ENCODE measurements at places on chromosomes 3 and 15.

DNA sequence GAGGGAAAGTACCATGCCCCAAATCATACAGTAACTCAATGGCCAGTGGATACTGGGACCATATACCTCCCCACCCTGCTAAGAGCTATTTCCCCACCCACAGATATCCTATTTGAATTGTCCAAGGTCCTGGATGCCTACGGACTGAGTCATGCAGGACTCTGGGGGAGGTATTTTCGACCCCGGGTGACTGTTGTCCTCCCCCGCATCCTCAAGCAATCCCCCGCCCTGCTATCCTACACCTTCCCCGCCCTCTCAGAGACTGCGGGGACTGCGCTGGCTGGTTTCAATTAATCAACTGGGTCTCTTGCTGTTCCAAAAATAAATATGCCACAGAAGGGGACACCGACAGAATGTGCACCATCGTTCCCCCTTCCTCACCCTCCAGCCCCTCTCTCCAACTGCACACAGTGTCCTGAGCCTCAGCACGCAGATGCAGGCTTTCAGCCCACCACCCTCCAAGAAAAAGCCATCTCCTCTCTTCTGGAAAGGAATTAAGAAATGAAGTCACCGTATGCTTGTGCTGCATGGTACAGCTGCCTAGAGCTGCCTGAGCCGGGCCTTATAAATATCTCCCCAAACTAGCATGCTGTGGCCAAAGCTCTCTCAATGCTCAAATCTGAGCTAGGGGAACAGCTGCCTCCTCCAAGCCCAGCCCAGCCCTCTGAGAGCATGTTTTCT lies 8.1 kb downstream of the CAV3 start:
- DNase-seq = no peak

GRCh38 chr15:69542028-69542427 lies 89.4 kb downstream of the RPLP1 start:
- DNase-seq = no peak

GRCh38 chr3:62567097-62568021 lies 194.0 kb upstream of the FEZF2 start:
- no peak for DNase-seq

- DNase-seq = no peak
These were observed 14.8 kb downstream of the HTR3C start for GRCh38 chr3:184067573-184068055.

DNA sequence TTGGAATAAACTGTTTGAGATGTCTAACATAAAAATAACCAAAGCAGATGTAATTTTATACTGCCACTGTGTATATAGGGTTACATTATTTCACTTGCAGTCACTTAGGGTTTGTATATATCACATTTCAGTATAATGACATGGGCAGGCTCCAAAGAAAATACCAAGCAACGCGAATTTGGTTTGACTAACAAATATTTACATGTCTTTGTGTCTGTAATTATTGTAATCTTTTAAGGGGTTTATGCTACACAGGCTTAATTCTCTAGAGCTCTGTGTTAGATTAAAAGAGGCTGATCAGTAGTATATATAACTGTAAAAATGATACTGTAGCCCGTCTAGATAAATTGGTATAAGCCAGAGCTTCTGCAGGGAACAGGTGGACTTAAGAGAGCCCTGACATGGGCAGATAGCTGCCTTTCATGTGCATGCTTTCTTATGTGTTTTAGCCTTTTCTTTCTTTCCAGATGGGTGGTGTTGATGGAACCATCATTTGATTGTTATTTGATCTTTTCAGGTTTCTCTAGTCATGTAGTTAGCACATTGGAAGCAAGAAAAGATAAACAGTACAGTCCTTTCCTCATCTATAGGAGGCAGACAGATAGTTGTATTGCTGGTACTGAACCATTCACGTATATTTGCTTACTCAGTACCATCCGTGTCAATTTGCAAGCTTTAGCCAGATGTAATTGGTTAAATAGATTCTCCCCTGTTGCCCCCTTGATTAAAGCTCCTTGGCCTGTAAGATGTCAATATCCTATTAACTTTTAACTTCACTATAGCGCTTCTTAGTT lies 86.1 kb downstream of the GALK2 start:
- no peak for DNase-seq

GRCh38 chr3:111609700-111610099 lies 14.6 kb upstream of the ZBED2 start:
- DNase-seq = no peak

GRCh38 chr15:36844534-36844998 lies 255.8 kb downstream of the MEIS2 start:
- DNase-seq = no peak

GRCh38 chr15:37112171-37112570 lies 11.8 kb upstream of the MEIS2 start:
- no peak for DNase-seq

DNA sequence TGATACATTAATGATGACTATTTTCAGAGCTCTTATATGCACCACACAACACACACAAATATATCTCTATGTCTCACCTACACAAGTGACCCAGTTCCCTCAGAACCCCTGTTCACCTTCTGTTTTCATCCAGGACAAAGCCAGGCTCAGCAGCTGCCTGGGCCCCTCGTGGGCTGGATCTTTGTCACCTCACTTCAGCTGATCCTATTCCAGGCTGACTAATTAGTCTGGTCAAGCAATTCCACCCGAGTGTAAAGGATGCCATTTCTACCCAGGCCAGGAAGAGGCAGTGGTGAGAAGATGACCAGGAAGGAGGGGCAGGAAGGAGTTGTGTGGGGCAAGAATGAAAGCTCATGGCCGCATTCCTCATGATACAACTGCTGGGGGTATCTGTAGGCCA lies 62.3 kb downstream of the DHX30 start:
- no peak for DNase-seq

DNA sequence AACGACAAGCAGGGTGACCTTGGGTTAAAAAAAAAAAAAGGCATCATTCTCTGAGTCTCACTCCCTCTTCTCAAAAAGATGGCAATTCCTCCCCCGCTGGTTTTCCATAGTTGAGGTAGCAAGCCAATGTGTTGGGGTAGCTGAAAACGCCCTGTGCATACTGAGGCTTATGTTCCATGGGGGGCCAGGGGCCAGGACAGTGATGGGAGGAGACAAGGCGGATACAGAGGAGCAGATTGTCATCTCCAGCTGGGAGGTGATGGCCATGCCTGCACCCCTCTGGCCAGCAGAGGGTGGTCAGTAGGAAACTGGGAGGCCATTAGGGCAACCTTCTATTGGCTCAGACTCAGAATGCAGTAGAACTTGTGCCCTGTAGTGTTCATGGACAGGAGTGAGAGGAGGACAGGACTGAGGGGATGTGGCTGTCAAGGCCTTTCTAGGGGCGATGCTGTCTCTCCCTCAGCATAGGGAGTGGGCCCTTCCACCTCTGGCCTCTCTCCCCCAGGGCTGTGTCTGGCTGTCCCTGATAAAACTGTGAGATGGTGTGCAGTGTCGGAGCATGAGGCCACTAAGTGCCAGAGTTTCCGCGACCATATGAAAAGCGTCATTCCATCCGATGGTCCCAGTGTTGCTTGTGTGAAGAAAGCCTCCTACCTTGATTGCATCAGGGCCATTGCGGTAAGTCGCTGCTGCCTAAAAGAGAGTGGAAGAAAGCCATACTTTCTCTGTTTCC lies 1.9 kb downstream of the TF start:
- no peak for DNase-seq

GRCh38 chr15:80662129-80662528 lies 33.0 kb upstream of the ABHD17C start:
- no peak for DNase-seq

DNA sequence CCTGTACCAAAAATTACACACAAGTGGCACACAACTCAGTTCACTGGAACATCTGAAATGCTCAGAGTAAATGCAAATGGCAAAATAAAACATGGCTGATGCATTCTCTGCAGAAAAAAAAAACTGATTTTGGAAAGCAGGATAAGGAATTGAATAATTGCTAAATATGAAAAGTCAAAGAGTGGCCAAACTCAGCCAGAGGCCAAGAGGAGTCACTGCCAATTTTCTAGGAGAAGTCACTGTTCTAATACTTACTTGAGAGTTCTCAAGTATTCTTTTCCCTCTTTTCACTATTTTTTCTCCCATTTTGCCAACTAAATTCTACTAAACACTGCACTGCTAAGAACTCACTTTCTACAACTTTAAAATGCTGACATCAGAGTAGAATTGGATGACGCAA lies 1018.6 kb downstream of the TUSC7 start:
- no peak for DNase-seq

DNA sequence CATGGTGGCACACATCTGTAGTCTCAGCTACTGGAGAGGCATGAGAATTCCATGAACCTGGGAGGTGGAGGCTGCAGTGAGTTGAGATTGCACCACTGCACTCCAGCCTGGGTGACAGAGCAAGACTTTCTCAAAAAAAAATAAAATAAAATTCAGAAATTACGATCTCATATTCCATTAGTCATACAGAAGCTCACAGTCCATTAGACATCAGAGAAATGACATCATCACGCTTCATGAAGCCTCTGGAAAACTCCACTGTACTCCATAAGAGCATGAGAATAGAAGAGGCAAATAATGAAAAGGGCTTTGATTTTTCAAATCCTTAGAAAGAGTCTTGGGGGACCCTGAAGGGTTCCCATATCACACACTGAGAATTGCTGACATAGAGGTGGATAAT lies 145.0 kb upstream of the MITF start:
- no peak for DNase-seq

DNA sequence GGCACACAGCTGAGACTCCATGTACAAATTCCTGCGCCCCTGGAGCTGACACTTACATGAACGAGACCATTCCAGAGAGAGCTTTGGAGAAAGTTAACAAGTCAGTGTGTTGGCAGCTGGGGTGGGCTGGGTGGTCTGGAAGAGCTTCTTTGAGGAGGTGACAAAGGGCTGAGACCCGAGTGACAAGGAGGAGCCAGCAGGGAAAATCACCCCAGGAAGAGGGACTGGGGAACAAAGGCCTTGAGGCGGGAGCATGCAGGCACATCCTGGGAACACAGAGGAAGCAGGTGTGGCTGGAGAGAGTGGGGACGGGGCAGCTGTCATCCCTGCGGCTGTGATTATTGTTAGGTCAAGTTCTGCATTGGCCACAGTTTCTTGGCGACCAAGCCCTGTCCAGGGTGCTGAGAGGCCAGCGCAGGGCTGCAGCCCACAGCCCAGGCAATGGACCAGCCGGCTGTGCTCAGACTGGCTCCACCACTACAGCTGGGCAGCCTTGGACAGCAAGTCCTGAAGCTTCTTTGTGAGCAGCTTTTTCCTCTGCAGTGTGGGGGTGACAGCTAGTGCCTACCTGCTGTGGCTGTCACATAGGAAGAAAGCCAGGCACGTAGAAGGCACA lies 34.2 kb upstream of the PRR23E start:
- DNase-seq = no peak

- DNase-seq = no peak
These were observed 5.5 kb upstream of the ACAP2 start for GRCh38 chr3:195448205-195448875.

DNA sequence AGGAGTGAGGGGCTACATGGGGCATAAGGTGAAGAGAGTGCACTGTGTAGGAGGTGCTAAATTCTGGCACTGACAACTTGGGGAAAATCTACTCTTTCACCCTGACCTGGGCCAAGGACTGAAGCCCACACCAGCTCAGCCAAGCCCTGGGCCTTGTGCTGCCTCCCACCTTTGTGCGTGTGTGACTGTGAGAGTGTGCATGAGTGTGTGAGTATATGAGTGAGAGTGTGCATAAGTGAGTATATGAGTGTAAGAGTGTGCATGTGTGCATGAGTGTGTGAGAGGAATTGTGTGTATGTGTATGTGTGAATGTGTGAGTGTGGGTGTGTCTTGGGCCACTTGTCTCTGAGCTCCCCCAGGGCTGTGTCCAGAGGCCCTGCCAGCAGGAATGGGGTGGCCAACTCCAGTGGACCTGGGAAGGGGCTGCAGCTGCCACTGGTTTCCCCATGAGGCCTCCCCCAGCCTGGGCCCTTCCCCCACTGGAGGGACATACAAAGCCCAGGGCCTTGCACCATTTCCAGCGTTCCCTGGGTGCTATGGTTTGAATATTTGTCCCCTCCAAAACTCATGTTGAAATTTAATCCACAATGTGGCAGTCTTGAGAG lies 15.2 kb downstream of the C3orf22 start:
- no peak for DNase-seq

DNA sequence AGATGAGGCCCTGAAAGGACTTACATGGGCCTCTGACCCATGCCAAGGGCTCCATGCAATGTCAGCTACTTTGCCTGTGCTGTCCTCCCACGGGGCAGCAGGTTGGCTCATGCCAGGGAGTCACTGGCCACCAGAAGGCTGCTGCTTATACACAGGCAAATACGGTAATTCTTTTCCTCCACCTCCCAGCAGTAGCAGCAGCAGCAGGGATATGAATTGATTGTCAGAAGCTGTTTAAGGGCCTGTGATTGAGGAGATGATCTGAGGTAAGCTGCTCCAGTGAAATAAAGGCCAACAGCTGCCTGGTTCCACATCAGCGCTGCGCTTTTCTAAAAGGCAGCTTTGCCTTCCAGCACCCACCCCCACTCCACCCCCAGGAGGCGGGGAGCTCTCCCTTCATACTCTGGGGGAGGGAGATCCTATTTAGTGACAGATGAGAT lies 250.5 kb downstream of the SHQ1 start:
- DNase-seq = no peak

DNA sequence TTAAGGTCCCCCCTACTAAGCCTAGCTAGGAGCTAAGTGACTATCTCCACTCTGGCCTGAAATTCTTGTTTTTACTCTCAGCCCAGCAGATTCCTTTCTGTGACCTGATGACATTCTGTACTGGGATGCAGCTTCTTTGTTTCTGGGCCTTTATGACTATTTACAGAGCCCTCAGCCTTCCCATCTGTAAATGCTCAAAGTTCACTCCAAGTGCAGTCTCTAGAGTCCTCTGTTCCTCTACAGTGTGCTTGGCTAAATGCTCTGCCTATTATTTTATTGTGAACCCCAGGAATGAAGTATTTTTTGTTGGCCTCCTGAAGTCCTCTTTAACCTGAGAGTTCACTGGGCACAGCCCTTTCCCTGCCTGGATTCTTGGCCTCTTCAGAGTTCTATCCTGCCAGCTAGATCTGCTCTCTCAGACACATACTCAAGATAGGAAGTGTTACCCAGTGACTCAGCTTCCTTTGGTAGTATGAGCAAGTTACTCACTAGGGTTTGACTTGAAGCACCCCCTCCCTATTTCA lies 278.1 kb upstream of the P2RY1 start:
- no peak for DNase-seq

GRCh38 chr3:28841441-28841840 lies 439.4 kb upstream of the RBMS3 start:
- no peak for DNase-seq

DNA sequence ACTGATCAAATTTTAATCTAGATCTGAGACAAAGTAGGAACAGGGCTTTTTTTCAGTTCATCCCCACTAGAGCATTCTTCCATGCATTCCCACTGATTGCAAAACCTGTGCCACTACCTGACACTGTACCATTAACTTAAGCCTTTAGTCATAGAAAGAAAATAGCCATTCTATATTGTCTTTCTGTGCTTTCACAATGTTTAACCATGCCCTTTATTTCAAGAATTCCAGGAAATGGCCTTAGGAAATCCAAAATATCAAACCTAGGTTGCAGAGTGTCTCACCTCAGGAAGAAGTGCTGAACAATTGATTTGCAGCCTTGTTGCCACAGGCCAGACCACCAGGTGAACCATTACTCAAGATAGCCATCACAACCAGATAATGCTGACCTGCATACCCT lies 56.2 kb upstream of the TGFBR2 start:
- DNase-seq = no peak
